Stimulated activated CD8-positive, alpha-beta memory T cell treated with anti-CD3 and anti-CD28 coated beads, Interleukin-2, amount 100 ng/mL, for 1 hour (primary cell): ENCODE measurements at places on chromosomes 11 and 22.
A peak's percentile ranks its signal among the peaks of the same experiment; 100 is the strongest.

- no peak for DNase-seq
Measured at GRCh38 chr11:61955422-61956135, 5.4 kb downstream of the BEST1 start.

DNA sequence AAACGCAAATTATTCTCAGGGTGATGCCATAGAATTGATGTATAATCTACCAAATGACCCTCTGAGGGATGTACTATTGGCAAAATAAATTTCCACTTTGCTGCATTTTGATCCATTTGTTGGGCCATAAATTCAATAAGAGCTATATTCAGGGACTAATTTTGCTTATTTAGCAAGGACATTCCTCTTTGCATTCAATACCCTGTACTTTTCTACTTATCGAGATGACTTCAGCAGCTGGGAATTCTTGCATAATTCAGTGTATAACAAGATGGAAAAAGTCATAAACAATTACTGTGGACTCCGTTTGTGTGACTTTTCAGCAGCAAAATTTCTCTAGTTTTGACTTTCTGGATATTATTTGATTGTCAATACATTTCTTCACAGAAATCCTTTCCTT is 744.7 kb upstream of the CCDC179 start:
- DNase-seq: no peak

DNA sequence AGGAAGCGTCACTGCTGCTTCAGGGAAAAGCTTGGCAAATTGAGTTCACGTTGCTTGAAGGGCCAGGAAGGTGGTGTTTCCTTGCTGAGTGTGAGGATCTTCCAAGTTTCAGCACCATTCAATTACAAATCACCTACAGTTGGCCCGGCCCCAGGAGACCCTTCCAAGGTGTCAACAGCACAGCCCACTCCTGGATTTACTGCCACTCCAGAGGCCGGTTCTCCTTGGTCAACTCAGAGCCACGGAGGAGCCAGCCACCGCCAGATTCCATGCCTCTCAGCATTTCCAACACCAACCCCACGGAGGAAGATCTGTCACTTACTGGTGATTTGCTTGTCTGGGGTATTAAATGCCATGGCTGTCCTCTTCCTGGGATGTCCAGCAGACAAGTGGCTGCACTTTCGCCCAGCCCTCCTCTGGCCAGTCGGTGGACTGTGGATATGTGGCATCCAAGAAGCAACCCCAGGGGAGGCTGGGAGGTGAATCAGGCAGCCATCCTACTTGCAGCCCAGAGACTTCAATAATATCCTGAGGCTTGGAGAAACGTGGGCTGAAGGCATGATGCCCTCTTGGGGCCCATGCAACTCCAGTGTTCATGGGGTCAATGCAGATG is 74.1 kb upstream of the SHANK2 start:
- DNase-seq: no peak

DNA sequence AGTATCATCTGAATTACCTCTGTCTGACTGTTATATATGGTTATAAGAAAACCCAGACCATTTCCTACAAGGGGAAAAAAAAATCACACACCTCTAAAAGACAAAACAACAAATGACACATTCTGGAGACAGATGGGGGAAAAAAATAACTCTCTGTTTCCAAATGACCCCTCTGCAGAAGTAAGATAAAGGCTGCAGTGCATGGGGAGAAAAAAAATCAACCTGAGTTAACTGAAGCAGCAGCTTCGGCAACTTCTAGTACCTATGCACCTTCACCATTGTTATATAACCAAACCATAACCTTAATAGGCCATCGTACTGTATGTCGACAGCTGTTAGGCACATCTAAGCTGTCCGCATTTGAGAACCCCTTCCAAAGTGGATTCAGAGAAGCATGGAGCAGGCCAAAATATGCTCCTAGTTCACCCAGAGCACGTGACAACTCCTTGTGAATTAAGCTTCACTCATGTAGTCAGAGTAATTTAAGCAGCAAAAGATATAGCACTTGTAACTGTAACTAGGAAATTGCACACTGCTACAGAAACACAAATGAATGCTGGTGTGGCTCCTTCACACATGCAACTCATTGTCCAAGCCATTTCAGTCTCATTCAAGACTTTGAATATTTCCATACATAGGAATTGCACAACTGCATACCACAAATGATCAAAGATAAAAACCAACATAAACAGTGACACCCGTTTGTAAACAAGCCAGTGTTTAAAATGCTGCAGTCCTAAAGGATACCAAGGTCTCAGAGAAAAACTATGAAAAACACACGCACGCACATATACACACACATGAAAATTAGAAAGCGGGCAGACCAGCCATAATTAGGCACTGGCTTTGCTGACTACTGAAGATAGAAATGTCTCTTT is 2.7 kb downstream of the SIK3 start:
- DNase-seq: no peak

DNA sequence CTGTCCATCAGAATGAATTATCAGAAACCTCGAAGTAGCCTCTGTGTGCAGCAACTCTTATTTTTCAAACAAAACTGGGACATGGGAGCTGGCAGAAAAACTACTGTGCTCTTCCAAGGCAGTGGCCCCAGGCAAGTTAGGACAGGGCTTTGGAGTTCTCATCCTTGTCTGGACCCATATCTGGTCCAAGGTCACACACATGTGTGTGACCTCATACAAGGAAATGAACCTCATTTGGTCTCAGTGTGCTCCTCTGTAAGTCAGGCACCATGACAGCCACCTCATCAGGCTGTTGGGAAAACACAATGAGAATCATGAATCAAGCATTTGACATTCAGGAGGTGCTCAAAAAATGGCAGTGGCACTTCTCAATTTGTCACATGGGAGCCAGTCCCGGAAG is 25.8 kb downstream of the LARGE1 start:
- no peak for DNase-seq

GRCh38 chr11:78981153-78981552 is 406.5 kb upstream of the NARS2 start:
- no peak for DNase-seq

DNA sequence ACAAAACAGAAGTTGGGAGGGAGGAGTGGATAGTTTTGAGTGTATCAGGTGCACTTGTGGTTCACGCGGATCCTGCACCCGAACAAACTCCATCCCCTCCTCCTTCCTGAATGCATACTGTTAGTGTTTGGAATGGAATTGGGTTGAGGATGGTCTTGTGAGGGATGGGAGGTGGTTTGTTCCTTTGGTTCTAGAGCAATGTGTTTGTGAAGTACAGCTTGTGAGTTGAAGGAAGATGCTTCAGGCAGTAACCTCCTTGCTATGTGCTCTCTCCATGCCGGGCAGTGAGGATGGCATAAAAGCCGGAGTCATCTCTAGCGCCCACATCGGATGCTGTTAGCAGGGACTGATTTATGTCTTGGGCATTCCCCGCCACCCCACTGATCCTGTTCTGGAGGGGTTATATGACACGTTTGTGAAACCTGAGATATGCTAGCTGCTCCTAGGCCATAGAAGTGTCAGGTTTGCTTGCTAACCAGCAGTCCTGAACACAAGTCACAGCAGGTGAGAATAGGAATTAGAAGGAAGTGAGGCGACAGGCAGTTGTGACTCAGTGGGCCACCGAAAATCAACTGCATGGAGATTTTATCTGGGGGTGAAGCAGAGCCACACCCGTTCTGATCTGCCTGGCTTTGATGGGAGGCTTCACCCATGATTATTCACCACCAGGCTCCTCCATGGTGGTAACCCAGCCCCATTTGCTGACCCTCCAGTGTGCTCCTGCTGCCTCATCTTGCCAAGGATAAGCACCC is 2.2 kb downstream of the BCR start:
- no peak for DNase-seq

GRCh38 chr11:87198266-87198881 is 160.6 kb downstream of the TMEM135 start:
- no peak for DNase-seq

- no peak for DNase-seq
Measured at GRCh38 chr22:16959345-16959930, 48.6 kb downstream of the GAB4 start.

GRCh38 chr11:41307296-41308080 is 152.0 kb downstream of the LRRC4C start:
- DNase-seq: no peak

- no peak for DNase-seq
Measured at GRCh38 chr11:20253796-20254195, 93.5 kb upstream of the DBX1 start.

- DNase-seq: no peak
Measured at GRCh38 chr22:24989135-24989534, 36.6 kb downstream of the KIAA1671 start.

GRCh38 chr11:30875806-30876205 is 289.7 kb upstream of the MPPED2 start:
- DNase-seq: no peak

GRCh38 chr11:19644316-19644715 is 68.3 kb upstream of the NAV2 start:
- no peak for DNase-seq

GRCh38 chr11:69135420-69136363 is 20.0 kb upstream of the SMIM38 start:
- DNase-seq: no peak

GRCh38 chr11:130087294-130087926 is 17.7 kb downstream of the APLP2 start:
- DNase-seq: no peak

DNA sequence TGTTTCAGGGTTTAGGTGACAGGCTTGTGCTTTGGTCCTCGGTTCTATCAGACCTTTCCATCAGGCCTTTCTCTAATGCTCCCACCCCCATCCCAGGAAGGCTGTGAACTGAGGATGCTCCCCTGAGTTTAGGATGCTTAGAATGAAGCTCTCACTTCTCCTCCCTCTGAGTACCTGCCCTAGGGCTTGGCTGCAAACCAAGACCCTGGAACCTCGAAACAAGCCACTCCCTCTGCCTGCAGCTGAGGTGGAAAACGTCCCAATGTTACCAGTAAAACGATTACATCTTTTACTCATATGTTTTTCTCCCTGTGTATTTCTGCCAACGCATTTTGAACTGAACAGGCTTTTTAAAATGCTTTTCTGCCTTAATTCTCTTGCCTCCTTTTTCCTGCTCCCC is 54.5 kb upstream of the BMAL1 start:
- no peak for DNase-seq

GRCh38 chr22:43945632-43946383 is 9.4 kb upstream of the SAMM50 start:
- DNase-seq: peak; percentile 30

- DNase-seq: no peak
Measured at GRCh38 chr22:25644122-25644521, 79.6 kb downstream of the GRK3 start.

- no peak for DNase-seq
Measured at GRCh38 chr11:44743326-44743725, 16.6 kb downstream of the TSPAN18 start.

DNA sequence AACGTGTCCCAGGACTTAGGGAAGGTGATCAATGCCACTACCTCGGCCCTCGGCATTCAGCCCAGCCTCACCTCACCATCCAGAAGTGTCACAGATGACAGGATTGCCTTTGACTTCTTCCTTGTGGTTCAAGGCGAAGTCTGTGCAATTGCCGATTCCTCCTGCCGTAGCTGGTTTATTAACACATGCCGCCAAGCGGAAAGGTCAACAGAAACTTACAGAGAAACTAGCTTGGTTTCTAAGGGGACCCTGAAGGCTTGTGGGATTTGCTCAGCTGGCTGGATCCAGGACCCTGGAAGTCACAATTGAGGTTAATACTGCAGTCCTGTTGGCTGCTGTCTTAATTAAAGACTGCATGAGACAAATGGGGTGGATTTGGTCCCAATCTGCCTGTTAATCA is 65.6 kb downstream of the SHANK2 start:
- DNase-seq: no peak

- DNase-seq: no peak
Measured at GRCh38 chr11:109902764-109903433, 190.3 kb upstream of the ZC3H12C start.

DNA sequence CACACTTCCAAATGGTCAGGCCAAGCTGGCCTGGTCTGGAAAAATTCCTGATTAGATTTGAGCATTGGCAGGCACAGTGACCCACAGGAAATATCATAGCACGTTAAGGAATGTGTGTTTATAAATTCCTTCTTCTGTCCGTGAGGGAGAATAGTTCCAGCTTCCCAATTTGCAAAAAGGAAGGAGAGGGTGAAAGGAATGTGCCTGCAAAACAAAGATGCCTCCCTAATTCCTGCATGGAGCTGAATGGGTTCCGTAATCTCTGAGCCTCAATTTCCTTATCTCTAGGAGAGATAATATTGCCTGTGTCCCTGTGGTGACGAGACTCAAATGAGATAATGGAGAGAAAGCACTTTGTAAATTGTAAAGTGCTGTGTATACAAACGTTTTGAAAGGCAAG is 105.1 kb downstream of the FEZ1 start:
- no peak for DNase-seq

GRCh38 chr22:29073618-29074275 is 912 bp downstream of the KREMEN1 start:
- DNase-seq: no peak

DNA sequence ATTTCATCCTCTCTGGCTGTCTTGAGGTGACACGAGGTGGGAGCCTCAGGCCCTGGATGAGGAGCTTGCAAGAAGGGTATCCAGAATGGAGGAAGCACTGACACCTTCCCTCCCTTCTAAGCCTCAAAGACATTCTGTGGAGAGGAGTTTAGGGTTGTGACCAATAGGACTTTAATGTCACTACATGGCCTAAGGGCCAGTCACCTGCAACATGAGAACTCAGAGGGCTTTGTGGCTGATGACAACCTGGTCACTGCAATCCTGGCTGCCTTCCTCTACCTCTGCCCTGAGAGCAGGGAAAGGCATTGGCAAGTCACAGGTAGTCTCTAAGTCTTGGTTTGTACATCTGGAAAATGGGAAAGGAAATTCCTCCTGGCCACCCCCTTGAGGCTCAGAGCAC is 33.7 kb downstream of the PISD start:
- no peak for DNase-seq

- no peak for DNase-seq
Measured at GRCh38 chr22:33657670-33658069, 262.6 kb downstream of the LARGE1 start.

GRCh38 chr11:61587951-61588727 is 7.3 kb upstream of the SYT7 start:
- DNase-seq: peak; percentile 37

DNA sequence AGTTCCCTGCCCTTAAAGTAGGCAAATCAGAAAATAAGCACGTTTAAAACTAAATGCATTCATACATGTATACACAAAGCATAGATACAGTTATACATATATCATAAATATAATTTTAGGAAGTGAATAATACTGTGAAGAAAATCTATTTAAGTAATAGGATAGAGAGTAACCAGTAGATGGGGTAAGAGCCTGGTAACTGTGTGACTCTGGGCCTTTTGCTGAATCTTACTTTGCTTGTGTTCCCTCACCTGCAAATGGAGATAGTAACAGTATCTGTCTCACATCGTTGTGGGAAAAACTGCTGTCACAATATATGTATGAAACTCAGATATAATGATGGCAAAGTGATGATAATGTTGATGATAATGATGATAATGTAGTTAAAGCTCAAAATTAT is 29.9 kb downstream of the MS4A2 start:
- no peak for DNase-seq

- DNase-seq: peak; percentile 35
Measured at GRCh38 chr11:68002938-68003845, 705 bp downstream of the UNC93B1 start.

- no peak for DNase-seq
Measured at GRCh38 chr22:23089633-23090456, 19.5 kb downstream of the GNAZ start.

- no peak for DNase-seq
Measured at GRCh38 chr22:46774253-46774979, 12.0 kb downstream of the TBC1D22A start.

GRCh38 chr11:18697576-18697975 is 1.0 kb upstream of the TMEM86A start:
- DNase-seq: no peak

GRCh38 chr11:63840356-63841060 is 1.6 kb downstream of the MARK2 start:
- DNase-seq: no peak
